ENCODE measurements at places on chromosomes 13 and 19.

DNA sequence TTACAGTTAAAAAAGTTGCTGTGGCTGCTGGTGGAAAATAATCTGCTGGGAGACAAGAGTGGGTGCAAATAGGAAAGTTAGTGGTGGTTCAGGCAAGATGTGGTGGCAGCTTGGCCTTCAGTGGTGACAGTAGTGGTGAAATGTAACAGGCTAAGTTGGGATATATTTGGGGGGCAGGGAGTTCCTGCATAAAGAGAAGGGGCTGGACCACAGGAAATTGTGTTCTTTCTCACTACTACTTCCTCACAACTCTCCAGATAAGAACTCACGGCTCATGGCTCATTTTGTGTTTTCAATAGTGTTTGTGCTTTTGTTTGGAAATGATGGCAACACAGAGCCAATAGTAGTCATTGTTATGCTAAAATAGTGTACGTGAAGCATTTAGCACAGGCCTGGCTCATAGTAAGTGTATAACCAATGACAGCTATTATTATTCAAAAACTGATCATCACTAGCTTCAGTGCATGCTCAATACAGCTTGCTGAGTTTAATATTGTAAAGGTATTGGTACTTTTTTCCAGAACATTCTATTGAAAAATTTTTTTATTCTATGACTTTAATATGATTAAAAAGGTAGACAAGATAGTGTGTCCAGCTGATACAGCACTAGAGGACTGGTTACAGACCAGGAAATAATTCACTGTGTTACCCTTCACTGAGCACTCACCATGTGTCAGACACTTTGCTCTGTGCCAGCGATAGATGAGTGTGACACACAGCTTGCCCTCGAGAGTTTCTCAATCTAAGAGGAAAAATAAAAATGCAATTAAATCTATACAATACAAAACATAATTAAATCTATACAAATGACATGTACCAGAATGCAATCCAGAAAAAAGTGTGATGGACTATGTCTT lies 209.8 kb downstream of the POU4F1 start:
- no peak for DNase-seq

GRCh38 chr13:46831588-46832194 lies 34.7 kb upstream of the ESD start:
- peak; percentile 54 for DNase-seq

DNA sequence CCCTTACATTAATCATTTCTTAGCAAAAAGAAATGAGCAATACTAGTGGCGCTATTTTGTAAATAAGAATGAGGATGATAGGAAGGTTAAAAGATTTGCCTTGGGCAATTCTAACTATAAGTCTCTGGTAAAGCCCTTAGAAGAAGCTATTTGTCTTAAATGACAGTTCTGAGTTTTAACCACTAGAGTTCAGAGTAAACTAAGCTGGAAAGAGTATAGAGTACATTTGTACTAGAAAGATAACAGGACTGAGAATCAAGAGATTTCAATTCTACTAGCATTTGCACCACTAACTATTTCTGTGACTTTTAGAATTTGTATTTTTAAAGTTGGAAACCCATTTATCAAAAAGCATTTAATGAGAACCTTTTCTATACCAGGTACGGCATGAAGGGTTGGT lies 750.3 kb downstream of the OLFM4 start:
- no peak for DNase-seq

- DNase-seq, result no peak
Measured at GRCh38 chr13:43573361-43573740, 213.4 kb downstream of the ENOX1 start.

- DNase-seq, result peak; percentile 92
Measured at GRCh38 chr19:23914402-23915286, at the start of gene ZNF726. TSS of gene ZNF726 (plus strand) at chr19:23914886. CDS start at chr19:23914995, 109 bp downstream.

GRCh38 chr19:1609103-1609396 lies 3.8 kb upstream of the UQCR11 start:
- DNase-seq, result no peak

GRCh38 chr19:13060964-13061927 lies 41.4 kb downstream of the LYL1 start:
- peak; percentile 75 for DNase-seq

DNA sequence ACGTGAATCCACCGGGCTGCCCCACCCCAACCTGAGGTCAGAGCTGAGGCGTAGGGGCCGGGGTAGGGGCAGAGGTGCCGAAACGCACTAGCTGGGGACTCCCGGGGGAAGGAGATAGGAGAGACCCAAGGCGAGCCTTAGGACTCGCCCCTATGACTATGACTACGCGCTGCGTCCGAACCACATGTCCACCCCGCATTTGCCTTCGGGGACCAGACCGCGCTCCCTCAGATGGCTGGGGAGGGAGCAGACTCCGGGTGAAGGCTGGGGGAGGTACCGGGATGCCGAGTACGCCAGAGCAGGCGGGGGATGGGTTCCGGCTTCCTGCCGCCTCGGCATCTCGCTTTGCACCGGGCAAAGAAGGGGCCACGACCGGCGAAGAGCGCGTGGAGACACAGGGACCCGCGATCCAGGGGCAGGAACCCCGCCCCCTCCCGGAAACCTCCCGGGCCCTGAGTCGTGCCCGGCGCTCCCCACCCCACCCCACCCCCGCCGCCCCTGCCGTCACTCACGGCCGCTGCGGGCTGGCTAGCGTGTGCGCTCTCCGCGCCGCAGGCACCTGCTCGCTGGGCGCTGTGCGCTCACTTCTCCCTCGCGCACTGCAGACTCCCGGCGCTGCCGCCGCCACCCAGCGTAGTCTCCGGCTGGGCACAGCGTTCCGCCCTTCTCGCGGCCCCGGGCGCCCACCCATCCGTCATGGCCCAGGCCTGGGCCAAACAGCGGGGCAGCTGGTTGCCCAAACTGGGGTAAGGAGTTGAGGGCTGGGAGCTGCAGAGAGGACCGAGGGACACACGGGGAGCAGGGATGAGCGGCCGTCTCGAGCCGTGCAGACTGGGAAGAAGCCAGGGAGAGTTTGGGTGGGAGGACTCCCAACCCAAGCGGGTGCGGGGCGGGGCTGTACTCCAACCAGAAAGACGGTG lies 622 bp upstream of the VSTM2B start:
- no peak for DNase-seq

DNA sequence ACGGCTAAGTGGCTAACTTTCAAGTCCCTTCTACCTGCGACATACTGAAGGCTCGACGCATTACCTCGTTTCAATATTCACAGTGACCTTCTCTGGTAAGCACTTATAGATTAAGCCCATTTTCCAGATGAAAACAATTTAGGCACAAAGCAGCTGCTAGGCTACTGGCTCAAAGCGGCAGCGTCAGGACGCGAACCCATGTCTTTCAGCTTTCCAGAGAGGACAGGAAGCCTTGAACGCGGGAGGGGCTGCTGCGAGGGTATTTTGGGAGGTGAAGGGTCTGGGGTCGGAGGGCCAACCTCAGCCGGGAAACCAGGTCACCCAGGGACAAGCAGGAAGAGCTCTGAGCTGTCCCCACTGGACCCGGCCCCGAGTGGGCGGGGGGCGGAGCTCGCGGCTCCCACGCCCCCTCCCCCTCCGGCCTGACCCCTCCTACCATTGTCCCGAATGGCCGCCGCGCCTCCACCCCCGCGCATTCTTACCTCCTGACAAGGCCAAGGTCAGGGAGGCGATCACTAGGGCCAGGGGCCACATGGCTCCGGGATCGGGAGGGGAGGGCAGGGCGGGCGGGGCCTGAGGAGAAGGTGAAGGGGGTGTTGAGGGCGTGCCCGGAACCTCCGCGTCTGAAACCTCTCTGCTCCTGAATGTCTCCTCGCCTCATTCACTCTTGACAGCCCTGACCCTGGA lies at the start of gene KLK13:
TSS of gene KLK13 (minus strand) at position 559 of the 687 bp plus-strand sequence. CDS start at position 534, 25 bp downstream.
- no peak for DNase-seq

GRCh38 chr19:39941151-39941550 lies 6.7 kb upstream of the FCGBP start:
- no peak for DNase-seq

GRCh38 chr13:69487576-69487975 lies 620.0 kb upstream of the ATXN8OS start:
- no peak for DNase-seq

DNA sequence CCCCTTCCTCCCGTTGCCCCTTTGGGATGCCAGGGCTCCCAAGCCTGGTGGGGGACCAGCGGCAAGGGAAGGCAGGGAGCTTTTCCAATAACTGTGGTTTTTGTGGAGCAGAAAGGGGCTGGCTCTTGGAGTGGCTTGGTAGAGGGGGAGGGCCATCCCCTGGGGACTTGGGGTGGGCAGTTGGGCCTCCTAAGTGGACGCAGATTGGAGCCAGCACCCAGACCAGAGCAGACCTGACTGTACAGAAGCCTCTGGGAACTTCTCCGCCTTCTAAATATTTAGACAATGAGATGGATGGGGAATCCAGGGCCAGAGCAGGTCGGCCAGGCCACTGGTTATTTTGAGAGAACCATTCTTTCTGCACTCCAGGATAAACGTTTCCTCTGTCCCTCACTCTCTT lies 4.2 kb downstream of the PTGIR start:
- no peak for DNase-seq

DNA sequence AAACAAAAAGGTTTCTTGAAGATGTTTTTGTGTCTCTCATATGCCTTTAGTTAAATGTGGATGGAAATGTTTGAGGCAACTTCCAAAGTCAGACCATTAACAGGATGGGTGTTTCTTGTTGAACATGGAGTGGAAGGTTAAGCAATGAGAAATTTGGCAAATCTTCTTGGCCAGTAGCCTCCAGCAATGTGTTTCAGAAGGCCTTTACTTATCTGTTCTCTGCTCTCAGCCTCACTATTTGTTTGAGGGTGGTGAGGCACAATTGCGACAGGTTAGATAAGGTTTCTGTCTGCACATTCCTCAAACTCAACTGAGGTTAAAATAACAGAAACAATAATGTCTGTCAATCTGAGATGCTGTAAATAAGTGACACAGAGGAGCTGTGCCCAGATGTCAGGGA lies 1019.0 kb downstream of the DIAPH3 start:
- DNase-seq, result no peak

DNA sequence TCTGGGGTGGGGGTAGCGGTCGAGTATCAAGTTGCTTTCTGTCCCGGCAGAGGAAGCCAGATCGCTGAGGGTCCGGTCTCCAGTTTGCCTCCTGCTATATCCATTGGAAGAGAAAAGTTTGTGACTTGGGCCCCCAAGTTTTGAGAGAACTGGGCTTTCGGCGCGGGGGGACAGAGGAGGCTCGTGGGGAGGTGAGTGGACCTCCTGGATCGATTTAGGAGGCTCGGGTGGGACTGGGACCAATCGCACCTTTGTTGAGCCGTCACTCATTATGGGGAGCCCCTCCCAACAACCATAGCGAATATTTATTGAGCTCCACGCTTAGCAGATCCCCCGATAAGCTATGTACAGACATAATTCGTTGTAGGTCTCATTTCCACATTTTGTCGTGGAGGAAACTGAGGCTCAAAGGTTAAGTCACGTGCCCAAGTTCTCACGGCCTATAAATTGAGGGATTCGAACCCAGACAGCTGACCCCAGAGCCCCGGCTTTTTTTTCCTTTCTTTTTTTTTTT lies 909 bp downstream of the RFXANK start:
- DNase-seq, result no peak

DNA sequence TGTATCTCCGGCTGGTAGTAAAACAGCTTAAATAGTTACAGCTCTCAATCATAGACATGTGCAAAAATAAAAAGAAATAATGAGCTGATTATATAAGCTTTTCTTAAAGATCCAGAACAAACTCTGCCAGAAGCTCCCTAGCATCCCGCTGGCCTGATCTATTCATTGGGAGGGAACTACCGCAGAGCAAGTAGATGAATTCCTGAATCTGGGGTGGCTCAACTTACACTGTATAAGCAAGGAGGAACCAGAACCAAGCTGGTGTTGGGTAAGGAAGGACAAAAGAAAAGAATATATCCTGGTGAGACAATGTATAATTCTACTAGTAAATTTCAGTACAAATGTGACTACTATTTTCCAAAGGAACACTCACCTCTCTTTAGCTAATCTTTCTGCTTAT lies 1122.2 kb downstream of the OLFM4 start:
- DNase-seq, result no peak

DNA sequence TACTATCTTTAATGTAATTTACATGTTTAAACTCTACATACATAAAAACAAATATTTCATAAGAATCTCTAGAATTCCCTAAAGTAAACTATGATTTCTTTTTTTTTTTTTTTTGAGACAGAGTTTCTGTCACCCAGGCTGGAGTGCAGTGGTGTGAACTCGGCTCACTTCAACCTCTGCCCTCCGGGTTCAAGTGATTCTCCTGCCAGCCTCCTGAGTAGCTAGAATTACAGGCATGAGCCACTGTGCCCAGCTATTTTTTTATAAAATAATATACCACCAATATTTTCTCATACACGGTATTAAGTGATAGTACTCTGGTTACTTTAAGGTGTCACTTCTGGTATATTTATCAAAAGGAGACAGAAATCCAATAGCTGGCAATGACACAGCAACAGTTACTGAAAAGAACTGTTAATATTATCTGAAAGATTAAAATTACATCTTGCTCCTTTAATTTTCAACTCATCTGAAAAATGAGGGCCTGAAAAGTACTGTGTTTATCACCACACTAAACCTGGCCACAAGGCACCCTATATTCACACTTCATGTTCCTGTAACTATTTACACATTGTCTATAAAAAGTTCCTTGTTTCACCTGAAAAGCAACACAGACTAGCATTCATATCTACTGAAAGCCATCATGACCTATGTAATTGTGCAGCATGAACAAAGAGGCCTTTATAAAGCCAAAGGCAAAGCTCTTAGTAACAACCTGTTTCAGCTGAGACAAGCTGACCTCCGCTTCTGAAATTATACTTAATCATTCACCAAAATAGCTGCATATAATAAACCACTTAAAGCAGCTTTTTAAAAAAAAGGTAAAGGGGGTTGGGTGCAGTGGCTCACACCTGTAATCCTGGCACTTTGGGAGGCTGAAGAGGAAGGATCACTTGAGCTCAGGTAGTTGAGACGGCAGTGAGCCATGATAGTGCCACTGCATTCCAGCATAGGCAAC lies 106.1 kb downstream of the SLC25A15 start:
- DNase-seq, result peak; percentile 54

DNA sequence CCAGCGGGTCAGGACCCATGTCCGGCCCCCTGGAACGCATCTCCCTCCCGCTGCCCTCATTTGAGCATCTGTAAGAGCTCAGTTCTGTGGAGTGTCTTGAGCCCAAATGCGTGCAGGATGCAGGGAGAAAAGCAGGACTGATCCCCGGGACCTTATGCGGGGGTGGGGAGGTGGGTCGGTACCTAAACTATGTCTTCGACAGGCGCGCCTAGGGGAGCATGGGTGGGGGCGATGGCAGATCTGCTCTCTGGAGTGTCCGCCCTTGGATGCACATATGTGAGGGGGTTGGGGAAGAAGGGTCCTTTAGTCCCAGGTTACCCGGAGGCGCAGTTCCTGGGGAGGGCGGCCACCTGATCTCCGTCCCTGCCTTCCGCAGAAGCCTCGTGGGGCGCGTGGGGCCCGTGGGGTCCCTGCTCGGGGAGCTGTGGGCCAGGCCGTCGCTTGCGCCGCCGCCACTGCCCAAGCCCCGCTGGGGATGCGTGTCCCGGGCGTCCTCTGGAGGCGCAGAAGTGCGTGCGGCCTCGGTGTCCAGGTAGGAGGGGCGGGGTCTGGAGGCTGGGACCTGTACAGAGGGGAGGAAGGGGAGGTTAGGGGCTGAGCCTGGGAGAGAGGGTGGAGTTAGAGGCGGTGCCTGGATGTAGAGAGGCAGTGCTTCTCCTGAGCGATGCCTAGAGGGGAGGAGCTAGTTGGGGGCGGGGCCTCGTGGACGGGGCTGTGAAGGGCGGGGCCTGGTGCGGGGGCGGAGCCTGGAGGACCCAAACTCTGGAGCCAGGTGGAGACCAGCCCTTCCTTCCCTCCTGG lies 2.9 kb downstream of the CILP2 start:
- DNase-seq, result no peak
